ENCODE measurements at places on chromosomes 7 and 10.

DNA sequence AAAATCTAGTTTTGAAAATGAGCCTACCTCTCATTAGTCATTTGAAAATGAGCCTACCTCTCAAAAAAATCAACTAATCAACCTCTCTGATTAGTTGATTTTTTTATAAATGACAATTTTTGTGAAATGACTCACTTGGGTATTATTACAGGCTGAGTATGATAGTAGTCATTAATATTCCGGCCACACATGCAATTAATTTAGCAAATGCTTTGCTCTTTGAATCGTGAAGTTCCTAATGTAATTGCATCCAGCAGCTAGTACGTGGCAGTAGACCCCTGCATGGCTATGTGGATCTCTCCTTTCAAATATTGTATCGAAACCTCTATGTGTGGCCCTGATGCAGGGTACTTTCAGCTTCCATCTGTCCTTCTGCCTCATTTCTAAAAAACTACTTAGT is 245.9 kb upstream of the PHYHIPL start:
- no peak for DNase-seq

DNA sequence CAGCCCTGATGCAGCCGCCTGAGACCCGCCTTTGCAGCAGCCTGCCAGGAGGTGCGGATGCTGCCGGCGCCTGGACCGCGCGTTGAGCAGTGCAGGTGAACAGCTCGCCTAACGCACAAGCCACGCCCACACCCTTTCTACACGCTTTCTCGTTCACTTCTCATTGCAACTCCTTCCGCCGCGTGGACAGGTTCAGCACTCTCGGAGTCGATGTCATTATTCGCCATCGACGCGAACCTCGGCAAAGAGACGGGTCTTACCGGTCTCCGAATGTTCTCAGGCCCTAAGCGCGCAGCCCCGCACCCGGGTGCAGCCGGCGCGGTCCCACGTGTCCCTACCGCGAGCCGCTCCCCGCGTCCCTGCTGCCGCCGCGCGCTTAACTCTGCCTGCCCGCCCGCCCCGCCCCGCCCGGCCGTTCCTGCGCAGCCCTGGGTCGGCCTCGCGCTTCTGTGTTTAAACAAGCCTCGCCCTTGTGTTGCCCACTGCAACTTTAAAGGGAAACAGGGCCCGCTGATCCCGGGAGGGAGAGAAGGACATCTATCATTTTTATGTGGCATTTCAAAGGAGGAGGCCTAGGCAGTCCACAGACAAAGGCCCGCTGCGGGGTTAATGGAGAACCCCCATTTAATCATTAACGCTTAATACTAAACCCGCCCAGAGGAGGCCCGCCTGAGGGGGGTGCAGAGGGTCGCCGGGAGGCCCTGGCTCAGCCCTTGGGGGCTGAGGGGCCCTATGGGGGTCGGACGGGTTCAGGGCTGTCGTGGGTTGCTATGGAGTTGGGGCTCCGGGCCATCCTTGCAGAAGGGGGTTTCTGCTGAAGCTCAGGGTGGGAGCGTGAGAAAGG is 128.5 kb downstream of the WDR11 start:
- DNase-seq, result peak; percentile 61

- DNase-seq, result no peak
Observed at GRCh38 chr7:142797391-142798377, 26.9 kb downstream of the PRSS2 start.

DNA sequence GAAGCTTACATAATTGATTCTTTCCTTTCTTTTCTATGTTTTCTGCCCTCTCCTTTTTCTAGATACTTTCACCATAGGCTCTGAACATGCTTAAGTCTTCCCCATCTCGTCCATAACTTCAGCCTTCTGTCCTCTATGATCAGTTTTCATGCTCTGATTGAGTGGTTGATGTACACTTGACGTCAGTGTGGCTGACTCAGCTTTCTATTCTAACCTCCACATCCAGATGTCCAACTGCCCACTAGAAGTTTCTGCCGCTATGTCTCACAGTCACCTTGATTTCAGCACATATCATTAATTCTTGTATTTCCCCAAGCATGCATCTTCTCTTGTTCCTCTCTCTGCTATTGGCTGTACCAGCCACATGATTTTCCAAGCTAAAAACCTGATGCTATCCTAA is 15.0 kb downstream of the CDK14 start:
- no peak for DNase-seq

DNA sequence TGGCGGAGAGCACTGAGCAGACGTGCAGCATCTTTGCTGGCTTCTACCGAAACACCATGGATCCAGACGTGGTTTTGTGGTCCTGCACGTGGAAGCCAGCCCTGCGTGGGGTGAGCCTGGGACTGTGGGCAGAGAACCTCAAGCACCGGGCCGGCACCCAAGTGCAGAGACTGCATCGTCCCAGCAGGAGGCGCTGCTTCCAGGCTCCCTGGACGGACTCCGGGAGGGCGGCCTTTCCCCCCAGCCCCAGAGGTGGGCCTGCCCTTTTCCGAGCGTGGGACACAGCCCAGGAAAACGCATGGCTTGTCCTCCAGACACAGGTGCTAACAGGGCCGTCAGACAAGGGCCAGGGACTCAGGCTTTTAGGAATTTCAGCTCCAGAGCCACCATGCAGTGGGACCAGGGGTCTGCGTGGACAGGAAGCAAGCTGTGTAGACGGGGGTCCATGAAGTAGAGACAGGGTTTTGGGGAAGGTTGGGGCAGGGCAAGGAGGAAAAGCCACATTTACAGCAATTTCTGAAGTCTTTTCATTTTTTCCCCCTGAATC is 303.9 kb downstream of the WDR37 start:
- no peak for DNase-seq

DNA sequence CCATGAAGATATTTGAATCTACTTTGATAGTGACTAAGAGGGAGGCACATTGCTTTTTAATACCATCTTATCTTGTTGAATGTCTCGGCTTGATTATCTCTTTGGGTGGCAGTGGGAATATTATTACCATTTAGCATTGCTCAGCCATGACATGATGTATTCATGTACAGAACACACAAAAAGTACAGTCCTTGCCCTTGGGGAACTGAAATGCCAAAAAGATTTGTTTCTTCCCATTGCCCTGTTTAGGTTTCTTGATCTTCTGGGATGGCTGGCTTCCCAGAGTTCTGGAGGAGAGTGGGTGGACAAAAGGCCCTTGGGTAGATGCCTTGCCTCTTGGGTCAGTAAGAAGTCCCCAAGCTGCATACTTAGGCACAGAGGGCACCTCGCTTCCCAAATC is 23.8 kb downstream of the SUFU start:
- DNase-seq, result no peak

- no peak for DNase-seq
Observed at GRCh38 chr7:18808026-18808425, 309.4 kb downstream of the TWIST1 start.

GRCh38 chr10:23156447-23157150 is 35.5 kb upstream of the PTF1A start:
- no peak for DNase-seq

DNA sequence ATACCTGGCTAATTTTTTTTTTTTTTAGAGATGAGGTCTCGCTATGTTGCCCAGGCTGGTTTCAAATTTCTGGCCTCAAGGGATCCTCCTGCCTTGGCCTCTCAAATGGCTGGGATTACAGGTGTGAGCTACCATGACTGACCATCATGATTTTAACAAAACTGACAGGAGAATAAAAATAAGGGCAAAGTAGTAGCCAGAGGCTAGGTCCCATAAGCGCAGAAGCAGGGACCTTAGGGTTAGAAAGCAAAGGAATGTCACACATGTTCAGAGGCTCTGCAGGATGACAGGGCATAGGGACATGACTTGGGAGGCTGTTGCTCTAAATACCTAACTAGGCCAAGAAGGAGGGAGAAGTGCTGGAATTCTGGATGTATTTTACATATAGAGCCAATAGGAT is 5.1 kb upstream of the LIMK1 start:
- no peak for DNase-seq

GRCh38 chr7:101330011-101330484 is 8.4 kb upstream of the IFT22 start:
- DNase-seq, result no peak

GRCh38 chr10:71747551-71748523 is 25.5 kb downstream of the VSIR start:
- DNase-seq, result no peak

DNA sequence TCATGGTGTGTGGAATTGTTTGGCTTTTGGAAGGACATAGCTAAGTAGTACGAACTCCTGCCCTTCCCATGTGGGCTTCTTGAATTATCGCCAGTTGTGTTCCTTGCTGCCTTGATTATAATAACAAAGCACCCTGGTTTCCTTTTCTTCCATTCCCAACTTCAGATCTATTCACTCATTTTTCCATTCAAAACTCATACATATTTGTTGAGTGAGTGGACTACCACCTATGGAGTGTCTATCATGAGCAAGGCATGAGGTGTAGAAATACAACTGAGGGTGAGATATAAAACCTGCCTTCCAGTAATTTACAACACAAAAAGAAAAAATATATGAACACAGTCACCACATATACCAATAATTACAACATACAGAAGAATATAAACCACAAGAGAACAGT is 4.9 kb upstream of the COL17A1 start:
- DNase-seq, result no peak

GRCh38 chr10:73529089-73529832 is 33.4 kb upstream of the PPP3CB start:
- DNase-seq, result peak; percentile 75

DNA sequence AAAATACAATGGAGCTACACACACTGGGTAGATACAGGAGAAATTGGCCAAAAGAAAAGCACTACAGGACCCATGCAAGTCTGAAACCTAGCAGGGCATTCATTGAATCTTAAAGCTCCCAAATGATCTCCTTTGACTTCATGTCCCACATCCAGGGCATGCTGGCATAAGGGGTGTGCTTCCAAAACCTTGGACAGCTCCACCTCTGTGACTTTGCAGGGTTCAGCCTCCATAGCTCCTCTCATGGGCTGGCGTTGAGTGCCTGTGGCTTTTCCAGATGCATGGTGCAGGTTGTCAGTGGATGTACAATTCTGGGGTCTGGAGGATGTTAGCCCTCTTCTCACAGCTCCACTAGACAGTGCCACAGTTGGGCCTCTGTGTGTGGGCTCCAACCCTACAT is 626.3 kb upstream of the POT1 start:
- DNase-seq, result no peak

DNA sequence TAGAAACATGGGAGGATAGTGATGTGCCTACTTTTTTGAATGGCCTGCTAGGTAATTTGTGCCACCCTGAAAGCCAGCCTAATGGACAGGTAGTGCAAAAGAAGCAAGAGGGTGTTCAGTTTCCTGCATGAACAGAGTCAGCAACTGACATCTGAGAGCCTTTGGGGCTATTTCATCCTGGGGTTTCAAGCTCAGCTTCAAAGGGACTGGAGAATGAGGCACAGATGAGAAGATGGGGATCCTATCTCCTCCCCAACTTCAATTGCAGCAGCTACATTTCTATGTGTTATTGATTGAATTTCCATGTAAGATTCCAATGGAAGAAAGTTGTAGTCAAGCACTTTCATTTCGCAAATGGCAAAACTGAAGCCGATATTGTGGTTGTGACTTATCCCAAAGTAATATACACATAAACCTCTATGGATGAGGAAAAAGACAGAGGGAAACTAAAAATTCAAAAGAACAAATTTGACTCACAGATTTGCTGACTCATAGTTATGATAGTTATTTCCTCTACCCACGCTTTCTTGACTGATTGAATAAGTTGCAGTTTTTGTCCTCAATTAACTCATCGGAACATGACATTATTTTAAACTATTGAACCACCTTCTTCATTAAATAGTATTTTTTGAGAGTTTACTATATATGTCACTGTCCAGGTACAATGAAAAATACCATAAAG is 42.6 kb upstream of the NRP1 start:
- DNase-seq, result no peak
